AG20443 (cell line): ENCODE measurements at places on chromosomes 3 and 15.

DNA sequence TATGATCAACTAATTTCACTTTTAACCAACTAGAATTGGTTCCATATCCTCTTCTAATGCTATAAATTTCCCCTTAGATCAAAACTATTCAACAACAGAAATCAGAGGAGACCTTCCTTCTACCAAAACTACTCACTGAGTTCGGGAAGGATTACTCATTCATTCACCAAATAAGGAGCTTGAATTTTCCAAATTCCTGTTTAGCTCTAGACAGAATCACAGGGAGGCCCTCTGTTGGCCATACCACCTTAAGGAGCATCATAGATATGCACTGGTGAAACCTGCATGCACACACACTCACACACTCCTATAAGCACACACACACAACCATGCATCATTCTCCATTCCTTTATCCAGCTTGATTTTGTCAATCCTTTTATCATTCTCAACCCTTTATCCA lies 49.0 kb downstream of the SUCLG2 start:
- DNase-seq = peak; percentile 76

DNA sequence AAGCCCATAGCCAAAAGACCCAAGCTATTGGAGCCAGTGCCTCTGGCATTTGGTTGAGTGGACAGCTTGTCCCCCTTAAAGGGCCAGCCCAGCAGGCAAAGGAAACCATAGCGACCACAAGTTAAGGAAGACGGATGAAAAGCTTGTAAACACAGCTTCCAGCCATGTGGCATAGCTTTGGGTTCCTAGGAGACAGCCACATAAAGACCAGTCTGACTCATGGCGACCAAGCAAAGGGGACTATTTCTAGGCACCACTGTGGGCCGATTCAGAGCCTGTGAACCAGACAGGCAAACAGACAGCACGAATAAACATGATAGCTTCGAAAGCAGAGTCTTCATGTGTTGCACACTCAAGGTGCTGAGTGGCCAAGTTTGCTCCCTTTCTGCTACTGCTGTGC lies 30.5 kb upstream of the SRGAP3 start:
- peak; percentile 64 for DNase-seq

GRCh38 chr3:130748981-130749380 lies 2.4 kb upstream of the PIK3R4 start:
- DNase-seq = peak; percentile 69

GRCh38 chr15:100297812-100298211 lies 44.0 kb downstream of the ADAMTS17 start:
- no peak for DNase-seq

GRCh38 chr3:194203482-194204041 lies 67.6 kb downstream of the HES1 start:
- no peak for DNase-seq

DNA sequence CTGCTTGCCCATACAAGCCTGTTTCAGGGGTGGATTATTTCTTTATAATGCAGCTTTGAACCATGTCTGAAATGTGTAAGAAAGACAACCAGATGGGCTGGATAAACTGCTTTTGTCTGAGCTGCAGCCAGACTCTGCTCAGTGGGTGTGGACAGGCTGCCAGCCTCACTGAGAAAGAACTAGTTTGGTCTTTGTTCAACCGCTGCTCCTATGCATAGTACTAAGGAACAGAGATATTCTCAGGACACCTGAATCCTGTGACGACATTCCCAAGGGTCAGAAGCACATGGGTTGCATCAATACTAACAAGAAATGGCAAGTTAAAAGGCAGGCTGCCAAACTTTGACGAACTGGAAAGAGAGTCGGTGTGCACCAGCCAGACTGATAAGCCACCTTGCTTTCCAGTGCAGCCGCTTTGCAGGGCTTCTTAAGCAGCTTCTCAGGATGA lies 57.2 kb downstream of the PLD1 start:
- peak; percentile 14 for DNase-seq

DNA sequence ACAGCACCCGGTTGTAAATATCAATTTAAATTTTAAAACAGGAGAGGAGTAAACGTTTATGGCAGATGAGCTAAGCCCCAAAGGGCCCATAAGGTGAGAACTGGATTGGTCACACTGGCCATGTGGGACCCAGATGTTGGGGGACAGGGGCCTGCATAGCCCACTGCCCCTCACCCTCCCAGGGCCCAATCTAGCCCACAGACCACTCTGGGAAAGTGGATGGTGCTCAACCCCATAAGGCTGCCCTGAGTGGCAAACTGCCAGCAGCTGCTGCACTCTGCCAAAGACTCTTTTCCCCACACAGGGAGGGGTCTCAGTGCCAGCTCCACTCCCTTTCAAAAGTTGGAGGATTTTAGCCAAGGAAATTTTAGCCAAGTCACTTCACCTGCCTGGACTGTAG lies 42.5 kb downstream of the CCDC12 start:
- no peak for DNase-seq

DNA sequence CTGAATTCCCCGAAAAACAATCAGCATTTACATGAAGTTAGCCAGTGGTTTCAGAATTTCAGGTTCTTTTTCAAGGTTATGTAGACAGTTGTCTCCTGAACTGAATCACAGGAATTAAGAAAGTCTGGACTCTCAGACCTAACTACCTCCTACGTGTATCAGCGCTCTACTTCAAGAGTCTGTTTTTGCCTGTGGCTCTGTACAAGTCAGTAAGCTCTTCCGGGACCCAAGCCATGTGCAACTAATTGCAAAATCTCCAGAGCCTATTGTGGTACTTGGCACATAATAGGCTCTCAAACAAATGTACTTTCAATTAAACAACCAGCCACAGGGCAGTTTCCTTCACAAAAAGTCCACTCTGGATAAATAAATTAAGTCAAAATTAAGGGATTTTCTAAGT lies 414.2 kb downstream of the PDCD6IP start:
- peak; percentile 7 for DNase-seq

DNA sequence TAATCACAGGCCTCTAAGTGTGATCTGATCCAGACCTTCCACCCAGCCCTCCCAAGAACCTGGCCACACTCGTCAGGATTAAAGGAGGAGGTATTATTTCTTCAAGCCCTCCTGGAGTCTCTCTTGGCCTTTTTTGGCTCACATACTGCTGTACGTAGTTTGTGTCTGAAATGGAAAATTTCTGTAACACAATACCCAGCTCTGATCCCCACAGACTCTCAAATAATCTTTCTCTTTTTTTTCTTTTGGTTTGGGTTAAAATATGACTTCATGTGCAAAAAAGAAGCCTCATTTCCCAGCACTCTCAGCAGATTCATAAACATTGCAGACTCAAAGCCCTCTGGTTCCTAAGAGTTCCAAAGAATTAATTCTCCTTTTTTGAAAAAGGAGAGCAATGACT lies 96.5 kb upstream of the PHLDB2 start:
- DNase-seq = no peak

DNA sequence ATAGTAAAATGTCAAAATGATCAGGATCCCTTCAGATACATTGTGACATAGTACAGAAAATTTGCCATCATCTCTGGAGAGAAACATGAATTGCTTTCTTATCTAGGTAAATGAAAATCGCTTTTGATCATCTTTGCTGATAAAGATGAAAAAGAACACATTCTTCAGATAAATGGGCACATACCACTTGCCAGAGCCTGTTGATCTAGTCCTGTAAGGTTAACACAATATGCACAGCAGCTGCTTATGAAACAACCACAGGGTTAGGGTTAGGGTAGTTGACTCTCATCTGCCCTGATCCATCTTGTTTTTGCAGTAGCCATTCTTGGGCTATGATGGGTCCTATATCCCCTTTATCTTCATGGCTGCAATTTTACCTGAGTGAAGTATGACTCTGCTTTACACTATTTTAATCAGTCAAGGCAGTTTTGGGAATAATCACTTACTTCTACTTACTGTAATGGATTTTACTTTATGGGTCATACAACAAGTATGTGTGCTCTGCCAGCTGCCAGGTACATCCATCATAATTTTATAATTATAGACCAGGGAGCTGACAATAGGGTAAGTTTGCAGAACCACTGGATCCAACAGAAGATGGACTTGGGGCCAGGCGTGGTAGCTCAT lies 12.6 kb upstream of the SPINK8 start:
- DNase-seq = no peak

DNA sequence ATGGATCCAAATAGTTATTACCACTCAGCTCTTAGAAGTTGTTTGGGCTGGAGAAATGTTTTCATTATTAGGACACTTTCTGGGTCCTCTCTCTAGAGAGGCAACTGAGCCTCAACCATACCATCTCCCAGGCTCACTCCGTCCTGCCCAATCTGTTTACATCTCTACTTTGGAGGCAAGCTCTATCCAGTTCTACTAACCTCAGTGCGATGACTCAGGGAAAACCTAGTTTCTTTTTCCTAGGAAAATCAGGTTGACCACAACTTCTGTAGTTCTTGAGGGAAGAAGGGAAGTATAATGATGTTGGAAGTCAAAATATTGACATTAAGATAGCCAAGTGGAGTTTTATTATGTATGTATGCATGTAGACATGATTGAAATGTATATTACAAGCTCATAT lies 40.4 kb downstream of the LPP start:
- DNase-seq = no peak
